Eye (tissue), 1 donor: ENCODE measurements at places on chromosomes 13 and 19.

- DNase-seq = no peak
Measured at GRCh38 chr13:22108283-22108942, 437.5 kb downstream of the FGF9 start.

- DNase-seq = no peak
Measured at GRCh38 chr19:3586707-3587346, 1.5 kb downstream of the GIPC3 start.

GRCh38 chr13:44373601-44374347, at the start of gene SERP2:
TSS of gene SERP2 (plus strand) at chr13:44373824. CDS start at chr13:44374026, 202 bp downstream.
- DNase-seq = peak; percentile 80

DNA sequence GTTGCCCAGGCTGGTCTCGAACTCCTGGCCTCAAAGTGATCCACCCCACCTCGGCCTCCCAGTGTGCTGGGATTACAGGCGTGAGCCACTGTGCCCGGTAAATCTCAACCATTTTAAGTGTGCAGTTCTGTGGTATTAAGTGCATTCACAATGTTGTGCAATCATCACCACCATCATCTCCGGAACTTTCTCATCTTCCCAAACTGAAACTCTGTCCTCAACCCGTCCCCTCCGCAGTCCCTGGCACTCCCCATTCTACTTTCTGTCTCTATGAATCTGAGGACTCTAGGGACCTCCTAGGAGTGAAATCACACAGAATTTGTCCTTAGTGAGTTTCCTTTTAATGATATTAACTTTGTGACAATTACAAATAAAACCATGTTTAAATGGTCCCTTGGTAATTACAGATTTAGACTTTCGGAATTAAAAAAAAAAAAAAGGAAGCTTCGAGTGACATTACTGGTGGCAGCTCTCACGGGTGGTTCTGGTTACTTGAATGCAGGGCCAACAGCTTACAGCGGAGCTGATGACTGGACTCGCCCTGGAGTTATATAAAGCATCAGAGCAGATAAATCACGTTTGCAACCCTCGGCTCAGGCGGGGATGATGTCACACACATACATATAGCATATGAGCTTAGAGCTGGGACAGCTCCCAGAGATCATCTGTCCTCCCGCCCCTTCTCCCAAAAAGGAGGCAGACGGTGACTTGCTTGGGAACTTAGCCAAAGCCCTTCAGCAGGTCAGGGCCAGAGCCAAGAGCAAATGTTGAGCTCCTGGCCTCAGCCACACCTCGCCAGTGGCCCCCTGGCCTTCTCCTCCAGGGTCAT, 89.8 kb downstream of the ZNF557 start:
- no peak for DNase-seq

DNA sequence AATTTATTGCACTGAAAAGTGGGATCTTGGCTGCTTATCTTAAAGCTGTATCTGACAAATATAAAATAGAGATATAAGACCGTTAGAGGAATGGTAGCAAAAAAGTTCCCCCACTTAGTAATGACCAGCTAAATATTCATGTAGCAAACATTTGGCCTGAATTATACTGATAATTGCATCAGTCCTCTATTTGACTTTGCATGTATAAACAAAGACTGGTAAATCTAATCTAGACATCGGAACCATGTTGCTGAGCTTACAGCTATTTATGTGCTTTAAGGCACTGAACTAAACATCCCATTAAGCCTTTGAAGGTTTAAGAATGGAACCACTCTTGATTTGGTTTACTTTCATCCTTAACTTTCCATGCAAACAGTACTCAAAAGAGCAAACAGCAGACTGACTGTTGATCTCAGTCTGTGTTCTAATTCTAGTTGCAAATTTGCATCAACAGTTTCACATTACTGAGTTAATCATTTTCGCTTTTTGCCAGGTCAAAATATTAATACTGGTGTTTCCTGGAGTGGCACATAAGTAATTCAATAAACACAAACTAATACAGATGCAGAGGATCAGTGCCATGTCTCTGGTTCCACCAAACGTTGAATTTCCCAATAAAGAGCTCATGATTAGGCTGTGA, 203.5 kb upstream of the HTR2A start:
- no peak for DNase-seq

DNA sequence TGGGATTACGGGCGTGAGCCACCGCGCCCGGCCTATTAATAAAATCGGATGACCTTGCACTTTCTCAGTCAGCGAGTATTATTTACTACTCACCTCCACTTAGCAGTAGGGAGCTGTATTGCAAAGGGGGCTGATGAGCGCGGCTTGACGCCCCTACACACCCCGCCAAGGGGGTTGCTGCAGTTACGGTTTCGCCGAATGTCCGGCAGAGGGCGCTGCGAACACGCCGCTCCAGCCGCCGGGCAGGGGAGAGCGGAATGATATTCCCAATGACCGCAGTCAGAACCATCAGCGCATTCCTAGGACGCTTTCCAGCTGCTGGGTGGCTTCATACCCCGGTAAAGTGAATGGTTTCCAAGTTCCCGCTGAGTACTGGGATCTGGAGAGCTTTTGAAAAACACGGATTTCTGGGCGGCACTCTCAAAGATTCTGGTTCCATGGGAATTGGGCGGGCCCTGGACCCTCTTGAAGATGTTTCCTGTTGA, 30.0 kb upstream of the TPT1 start:
- peak; percentile 86 for DNase-seq

GRCh38 chr19:16375157-16375935, 50.7 kb downstream of the KLF2 start:
- DNase-seq = no peak

DNA sequence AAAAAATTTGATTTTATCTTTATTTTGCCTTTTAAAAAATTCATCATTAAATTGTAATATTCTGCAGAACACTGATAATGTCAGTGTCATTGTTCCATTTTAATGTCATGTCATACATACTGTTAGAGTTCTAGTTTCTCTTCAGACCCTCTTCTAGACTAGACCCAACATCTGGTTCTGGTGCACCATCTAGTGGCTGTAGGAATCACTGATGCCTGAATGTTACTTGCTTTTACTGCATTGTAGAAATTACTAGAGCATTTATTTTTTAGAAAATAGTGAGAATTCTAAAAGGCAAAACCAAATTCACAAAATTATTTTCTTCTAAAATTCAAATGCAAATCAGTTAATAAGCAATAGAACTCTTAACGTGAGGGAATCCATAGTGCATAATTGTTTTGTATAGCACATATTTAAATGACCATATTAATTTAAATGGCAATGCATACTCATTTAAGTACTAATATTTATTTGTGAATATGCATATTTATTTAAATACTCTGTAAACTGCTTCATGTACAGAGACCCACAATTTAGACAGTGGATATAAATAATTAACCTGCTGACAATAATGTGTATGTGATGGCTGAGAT, 425.7 kb downstream of the KLF12 start:
- DNase-seq = peak; percentile 88

- no peak for DNase-seq
Measured at GRCh38 chr13:42996584-42996983, 4.5 kb upstream of the EPSTI1 start.

GRCh38 chr13:30908416-30908980, 2.4 kb downstream of the MEDAG start:
- DNase-seq = peak; percentile 46

- DNase-seq = no peak
Measured at GRCh38 chr13:79459906-79460305, 21.0 kb upstream of the NDFIP2 start.

- no peak for DNase-seq
Measured at GRCh38 chr13:108427355-108427754, 157.8 kb downstream of the TNFSF13B start.

- no peak for DNase-seq
Measured at GRCh38 chr19:57016076-57016475, 103.7 kb upstream of the USP29 start.

DNA sequence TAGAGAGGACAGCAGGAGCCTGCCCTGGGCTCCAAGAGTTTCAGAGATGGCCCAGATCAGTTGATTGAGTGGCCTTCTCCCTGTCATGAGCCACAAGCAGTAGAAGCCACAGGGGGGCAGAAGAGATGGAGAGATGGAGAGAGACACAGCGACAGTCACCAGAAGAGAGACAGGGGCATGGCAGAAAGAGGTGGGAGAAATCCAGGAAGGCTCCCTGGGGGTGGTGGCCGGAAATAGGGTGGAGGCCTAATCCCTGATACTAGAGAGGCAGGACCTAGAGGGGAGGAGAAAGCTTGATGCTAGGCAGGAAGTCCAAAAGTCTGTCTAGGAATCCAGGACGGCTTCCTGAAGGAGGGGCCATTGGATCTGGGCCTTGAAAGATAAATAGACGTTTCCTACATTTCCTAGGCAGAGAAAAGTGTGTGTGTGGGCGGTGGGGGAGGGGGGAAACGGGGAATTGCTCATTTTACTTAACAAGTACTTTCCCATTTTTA, 9.6 kb upstream of the TPM4 start:
- no peak for DNase-seq
